Right lobe of liver (tissue), 6 donors: ENCODE measurements at places on chromosomes 4 and X.

- no peak for DNase-seq
Measured at GRCh38 chr4:128284317-128284716, 3.3 kb downstream of the PGRMC2 start.

DNA sequence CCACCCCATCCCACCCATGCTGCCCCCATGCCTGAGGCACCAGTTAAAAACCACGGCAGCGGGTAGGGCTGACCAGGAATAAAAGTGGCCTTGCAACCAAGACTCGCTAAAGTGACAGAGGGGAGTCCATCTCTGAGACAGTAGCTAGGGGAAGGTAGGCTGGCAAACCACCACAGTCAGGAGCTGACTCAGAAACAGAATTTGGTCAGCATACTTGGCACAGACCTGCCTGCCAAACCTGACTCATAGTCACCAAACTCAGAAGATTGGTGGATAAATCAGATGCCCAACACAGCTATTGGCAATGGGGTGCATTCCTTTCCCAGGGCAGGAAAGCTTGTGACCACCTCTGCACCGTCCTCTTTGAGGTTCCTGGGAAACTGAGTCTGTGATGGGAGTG lies 193.8 kb downstream of the BCOR start:
- DNase-seq, result no peak

DNA sequence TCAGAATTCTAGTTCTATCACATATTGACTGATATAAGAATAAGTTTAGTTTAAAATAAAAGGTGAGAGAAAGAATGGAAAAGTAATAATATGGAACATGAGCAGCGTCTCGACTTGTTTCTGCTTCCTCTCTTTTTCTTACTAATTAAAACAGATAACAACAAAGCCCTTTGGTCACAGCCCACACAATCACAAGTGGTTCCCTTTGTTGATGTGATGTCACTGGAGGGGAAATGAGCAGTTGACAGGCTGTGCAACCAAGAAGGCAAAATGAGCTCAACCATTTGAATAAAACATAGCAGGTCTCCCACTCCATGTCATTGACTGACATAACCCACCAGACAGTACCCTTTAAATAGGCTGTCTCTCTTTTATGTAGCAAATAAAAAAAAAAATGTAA lies 342.5 kb upstream of the MAGEB2 start:
- no peak for DNase-seq

DNA sequence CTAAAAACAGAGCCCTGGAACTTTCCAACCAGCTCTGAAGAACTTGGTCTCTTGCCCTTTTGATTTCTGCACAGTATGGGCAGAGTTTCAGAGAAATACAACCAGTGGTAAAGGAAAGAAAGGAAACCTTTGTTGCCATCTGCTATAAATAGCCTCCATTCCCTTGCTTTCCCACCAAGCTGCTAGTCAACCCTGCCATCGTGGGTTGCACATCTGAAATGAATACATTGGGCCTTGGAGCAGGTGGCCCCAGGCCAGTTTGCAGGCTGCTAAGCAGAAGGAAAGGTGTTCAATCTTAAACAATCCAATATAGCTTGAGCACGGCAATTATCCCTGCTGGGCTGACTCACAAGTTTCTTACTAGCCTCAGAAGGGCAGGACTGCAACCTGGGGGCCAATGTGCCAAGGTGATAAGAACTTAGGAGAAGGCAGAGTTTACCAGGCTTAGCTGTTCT lies 142.5 kb downstream of the PPARGC1A start:
- DNase-seq, result no peak

DNA sequence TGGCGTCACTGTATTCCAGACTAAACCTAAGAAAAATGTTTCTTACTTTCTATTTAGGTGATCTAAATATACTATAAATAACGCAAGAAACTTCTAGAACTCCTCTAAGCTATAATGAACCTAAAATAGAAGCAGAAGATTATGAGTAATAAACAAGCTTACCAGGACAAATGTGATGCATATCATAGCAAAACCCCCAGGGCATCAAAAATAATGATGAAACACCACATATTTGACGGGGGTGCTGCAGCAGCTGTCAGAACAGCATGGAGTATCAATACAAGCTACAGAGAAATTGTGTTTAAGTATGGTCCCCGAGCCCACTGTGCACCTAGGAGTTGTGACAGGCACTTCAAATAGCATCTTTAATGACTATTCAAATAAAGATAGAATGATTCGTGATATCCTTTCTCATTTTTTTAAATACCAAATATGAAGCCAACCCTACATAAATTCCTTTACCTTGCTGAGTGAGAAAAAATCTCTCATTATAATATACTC lies 337.3 kb downstream of the CENPC start:
- no peak for DNase-seq

- DNase-seq, result no peak
Measured at GRCh38 chrX:39532761-39533160, 565.0 kb downstream of the BCOR start.

DNA sequence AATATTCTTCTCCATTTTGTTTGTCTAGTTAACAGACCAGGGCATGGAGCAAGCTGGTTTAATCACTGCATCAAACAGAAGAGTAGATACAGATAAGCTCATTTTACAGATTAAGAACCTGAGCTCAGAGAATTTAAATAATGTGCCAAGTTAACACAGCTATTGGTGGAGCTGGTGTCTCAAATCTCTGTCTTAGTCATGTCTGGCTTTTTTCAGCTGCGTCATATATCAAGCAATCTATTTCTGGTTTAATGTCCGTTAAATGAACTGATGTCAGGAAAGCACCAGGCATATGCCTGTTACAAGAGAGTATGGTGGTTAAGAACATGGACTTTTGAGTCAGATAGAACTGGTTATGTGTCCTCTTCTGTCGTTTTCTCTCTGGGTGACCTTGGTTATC lies 79.8 kb upstream of the ADGRA3 start:
- no peak for DNase-seq

- no peak for DNase-seq
Measured at GRCh38 chr4:142077048-142077447, 440.7 kb downstream of the IL15 start.

- no peak for DNase-seq
Measured at GRCh38 chr4:82798168-82799005, at the start of gene SCD5. Gene SCD5 (minus strand): TSS chr4:82798796. CDS start chr4:82798537, 259 bp downstream.

DNA sequence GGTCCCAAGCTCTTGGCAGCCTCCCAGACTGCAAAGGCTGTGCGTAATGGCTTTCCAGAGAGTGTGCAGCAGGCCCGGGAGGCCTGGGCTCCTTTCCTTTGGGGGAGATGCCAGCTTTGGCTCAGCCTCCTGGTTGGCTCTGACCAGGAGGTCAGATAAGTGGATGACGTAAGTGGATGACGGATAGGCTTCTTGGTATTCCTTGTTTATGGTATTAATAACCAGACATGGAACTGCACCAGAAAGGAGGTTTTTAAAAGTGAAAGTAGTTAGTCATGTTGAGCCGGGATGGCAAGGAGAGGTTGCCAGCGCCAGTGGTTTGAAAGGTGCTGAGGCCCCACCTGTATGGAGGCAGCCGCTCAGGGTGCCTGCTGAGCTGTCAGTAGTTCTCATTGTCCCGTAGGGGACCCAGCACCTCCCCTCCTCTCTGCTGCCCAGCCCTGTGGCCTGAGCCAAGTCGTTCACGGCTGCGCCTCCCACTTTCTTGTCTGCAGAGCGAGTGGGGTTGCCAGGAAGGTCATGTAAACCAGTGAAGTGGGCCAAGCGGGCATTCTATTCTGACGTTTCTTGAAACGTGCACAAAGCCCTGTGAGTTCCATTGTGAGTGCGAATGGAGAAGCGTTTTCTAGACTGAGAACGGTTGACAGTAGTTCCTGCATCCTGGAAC lies 28.7 kb upstream of the STOX2 start:
- DNase-seq, result peak; percentile 69

DNA sequence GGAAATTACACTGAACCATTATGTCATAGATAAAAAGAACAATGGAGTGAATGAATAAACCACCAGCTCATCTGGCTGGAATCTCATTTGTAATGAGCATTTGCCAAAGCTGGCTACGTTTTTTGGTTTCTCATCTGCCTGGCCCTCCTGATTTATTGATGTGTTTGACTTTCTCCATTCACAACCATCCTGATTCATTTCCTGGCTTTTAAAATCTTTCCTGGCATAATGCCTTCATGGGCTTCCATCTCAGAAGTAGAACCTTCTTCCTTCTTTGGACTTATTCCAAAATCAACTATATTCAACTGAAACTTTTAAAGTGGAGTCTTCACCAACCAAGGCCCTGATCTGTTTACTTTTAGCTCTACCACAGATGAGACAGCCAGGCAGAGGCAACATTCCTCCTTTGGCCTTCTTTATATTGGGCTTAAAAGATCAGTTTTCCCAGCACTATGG lies 36.0 kb upstream of the ARSJ start:
- DNase-seq, result no peak

- no peak for DNase-seq
Measured at GRCh38 chr4:72846280-72847111, 223.0 kb downstream of the COX18 start.

- no peak for DNase-seq
Measured at GRCh38 chrX:112827292-112827903, 13.2 kb downstream of the AMOT start.

DNA sequence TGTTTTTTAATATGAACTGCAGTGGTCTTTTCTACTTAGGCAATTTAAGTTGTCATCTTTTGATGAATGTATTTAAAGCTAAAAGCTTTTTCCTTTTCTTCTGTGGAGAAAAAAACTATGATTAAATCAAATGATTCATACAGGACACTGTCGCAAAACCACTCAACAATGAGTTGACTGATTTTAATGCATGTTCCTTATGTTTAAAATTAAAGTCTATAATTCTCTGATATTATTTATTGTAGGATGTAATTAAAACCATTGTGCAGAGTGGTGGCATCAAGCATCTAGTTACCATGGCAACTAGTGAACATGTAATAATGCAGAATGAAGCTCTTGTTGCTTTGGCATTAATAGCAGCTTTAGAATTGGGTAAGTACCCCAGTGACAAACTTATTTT lies 172.5 kb downstream of the RAP1GDS1 start:
- no peak for DNase-seq

DNA sequence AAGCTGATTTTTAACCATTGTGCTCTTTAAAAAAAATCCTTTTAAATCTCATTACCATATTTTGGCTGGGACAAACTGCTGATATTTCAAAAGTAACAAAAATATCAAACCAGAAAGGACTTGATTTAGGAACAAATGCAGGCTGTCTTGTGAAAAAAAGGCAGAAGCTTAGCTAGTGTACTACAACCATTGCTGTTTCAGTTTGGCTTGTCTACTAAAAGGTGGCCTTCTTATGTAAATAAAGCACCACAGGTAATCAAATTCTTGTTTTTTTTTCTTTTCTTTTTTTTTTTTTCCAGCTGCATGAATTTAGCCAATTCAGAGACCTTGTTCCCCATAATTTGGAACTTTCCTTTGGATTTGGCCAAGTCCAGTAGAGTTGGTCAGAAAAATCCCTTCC lies 43.8 kb upstream of the MAGEA8 start:
- DNase-seq, result no peak

DNA sequence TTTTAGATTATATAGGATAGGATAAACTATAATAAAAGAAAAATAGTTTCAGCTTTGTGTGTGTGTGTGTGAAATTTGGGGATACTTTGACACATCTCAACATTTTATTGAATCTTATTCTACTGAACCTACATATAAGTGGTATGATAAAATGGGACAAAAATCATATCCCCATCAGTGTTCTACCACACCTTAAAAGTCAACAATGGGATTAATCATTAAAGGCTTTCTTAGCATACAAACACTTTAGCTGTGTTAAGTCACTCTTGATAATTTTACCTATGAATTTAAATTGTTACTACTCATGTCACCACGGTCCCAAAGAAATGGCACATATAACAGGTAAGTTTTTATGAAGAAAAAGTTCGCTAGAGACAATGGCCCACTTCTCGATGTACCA lies 37.7 kb upstream of the LRBA start:
- DNase-seq, result no peak

DNA sequence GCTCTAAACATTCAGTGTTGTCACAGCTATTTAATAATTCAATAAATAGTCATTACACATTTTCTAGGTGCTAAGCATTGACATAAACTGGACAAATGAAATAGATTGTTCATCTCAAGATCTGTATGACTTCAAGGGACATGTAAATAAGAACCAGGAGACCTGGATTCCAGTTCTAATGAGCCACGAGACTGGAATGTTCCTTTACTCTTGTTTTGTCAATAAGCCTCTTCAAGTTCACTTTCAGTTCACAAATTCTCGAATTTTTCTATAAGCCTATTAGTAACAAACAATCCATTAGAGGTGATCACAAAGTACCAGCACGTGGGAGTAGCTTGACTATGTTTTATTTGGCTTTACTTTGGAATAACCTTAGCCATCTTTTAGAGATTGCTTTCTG lies 514.0 kb upstream of the SMIM31 start:
- no peak for DNase-seq

DNA sequence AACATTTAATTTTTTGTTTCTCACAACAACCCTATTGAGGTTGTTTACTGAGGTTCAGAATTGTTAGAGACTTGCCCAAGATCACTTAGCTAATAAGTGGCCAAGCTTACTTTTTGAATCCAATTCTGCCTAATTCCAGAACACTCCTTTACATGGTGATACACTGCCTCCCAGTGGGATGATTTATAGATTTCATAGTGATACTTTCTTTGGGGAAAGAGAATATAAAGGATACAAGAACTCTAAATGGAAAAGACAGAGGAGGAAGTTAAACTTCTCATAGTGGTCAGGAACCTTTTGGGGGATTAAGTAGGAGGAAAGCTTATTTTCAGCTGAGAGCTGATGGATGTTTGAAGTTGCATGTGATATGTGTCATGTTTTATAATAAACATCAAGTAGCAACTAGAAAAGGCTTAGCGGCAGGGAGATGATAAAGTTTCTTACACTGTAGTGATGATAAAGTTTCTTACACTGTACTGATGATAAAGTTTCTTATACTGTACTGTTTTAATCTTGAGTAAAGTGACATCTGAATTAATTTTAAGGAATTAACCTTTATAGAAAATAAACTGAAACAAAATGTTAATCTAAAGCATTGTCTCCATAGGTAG lies 15.3 kb downstream of the STAG2 start:
- DNase-seq, result no peak

GRCh38 chrX:71210816-71211215 lies 12.2 kb upstream of the GJB1 start:
- no peak for DNase-seq

DNA sequence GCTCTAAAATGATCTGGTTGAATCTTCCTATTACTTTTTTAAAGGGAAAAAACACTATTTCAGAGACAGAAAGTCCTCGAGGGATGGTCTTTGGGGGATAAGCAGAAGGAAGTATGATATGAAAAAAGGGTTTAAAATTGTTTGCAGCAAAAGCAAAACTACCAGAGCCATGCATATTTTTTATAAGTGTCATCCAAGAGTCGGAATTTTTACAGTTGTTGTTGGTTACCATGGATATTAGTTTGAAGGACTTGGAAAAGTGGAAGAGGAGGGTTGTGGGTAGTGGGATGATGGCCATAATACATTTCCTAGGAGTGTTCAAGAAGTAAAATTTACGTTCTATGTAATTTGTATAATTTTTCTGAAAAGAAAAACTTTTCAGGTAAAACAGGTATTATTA lies 134.4 kb downstream of the PCDH7 start:
- DNase-seq, result no peak

- no peak for DNase-seq
Measured at GRCh38 chrX:23726191-23726590, 16.9 kb downstream of the ACOT9 start.

GRCh38 chr4:76706581-76706980 lies 191.4 kb downstream of the SOWAHB start:
- peak; percentile 56 for DNase-seq
